CD4-positive, alpha-beta T cell treated with Interleukin-17A for 1 hour (primary cell): ENCODE measurements at places on chromosomes 16 and 17.
A peak's percentile ranks its signal among the peaks of the same experiment; 100 is the strongest.

- no peak for DNase-seq
Measured at GRCh38 chr16:1950559-1950958, 3.9 kb downstream of the RPL3L start.

- peak; percentile 52 for DNase-seq
Measured at GRCh38 chr16:84144209-84144858, 643 bp downstream of the HSDL1 start.

DNA sequence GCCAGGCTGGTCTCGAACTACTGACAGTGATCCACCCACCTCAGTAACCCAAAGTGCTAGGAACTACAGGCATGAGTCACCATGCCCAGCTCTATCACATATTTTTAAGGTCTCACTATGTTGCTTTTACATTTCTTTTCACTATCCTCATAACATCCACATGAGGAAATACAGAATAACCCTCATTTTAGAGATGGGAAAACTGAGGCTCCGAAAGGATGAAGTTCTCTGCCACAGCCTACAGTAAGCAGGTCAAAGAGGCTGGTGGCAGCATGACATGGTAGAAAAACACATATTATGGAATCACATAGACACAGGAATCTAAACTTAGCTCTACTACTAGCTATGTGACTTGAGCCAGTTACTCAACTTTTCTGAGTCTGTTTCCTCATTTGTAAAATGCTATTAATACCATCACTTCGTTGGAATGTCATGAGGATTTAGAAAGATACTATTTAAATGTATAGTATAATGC lies 32.2 kb downstream of the APPBP2 start:
- no peak for DNase-seq

- no peak for DNase-seq
Measured at GRCh38 chr17:78255029-78255656, 23.7 kb downstream of the TMEM235 start.
